ENCODE measurements at places on chromosomes 11 and 22.

DNA sequence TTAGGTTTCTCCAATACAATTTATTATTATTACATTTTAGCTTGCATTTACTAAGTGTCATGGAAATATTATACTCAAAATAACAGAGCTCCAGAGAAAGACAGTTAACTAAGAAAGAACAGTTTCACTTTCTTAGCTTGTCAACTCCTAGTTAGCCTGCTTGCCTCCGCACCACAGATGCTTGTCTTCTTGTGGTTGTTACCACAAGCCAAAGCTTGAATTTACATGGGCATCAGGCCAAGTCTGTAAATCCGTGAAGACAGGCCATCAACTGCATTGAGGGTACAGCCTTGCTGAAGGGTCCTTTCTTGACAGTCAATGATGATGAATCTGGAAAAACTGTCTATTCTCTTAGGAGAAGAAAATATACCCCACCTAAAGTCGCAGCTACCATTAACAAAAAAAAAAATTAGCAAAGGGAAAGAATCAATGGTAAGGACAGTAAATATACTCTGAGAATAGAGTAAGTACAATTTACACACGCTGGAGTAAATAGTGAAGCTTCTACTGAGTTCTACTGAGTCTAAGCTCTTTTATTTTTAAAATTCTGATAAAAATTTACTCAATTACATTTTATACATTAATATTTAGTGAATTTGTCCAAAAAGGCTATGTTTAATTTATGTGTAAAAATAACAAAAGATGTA, 15.6 kb upstream of the DENND5A start:
- DNase-seq: peak; percentile 32

DNA sequence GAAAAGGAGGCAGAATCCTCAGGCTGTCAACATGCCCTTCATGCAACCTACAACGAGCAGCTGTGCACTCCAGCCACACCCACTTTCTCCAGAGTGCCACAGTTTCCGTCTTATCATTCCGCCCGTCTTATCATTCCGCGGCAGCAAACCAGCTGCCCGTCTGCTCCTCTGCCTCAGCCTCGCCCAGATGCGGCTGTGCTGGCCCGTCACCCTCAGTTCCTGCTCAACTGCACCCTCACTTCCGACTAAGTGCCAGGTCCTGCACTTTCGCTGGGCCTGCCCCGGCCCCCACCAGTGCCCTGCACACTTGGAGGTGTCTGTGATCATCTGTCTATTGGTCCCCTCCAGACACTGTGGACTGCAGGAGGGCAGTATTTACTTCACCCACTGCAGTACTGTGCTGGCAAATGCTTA, 43.7 kb downstream of the MICAL3 start:
- DNase-seq: peak; percentile 34

DNA sequence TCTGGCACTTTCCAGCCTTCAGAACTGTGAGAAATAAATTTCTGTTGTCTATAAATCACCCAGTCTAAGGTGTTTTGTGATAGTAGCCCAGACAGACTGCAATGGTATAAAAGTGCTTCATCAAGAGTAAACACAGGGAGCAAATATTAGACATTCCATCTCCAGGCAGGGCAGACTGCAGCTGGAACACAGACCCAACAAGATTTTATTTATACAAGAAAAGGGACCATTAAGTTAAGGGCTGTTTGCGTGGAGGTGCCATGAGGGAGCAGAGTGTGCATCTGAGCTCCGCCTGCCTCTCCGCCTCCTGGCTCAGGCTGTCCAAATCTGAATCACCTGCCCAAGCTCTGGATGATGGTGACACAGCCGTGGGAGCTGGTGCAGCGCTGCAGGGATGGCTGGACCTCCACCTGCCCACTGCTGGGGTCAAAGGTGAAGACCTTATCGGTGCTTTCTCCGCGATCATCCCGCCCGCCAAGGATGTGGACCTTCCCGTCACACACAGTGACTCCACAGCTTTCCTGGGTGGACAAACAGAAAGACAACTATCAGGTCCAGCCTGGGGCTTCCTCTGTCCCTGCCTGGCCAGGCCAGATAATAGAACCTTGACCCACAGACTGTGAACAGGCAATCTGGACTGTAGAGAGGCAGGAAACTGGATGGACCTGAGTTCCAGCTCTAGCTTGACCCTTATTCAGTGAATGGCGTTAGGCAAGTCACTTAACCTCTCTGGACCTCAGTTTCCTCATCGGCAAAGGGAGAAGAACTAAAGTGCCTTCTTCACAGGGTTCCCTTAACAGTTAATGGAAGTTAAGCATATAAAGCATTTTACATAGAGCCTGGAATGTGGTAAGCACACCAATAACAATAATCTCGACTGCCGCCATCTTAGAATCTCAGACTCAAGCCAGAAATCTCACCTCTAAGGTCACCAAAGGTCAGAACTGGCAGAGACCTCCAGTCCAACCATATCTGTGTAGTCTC, 10.5 kb downstream of the KLHL35 start:
- DNase-seq: no peak

DNA sequence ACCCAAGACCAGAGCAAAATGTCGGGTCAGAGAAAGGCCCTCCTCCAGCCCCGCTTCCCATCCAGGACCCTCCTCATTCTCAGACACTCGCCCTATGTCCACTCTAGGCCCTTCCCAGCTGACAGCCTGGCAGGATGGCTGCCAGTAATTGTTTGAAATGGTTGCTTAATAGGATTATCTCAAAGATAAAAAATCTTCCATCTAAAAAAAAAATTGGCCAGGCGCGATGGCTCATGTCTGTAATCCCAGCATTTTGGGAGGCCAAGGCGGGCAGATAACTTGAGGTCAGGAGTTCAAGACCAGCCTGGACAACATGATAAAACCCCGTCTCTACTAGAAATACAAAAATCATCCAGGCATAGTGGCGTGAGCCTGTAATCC, 32.4 kb downstream of the SCGB1A1 start:
- no peak for DNase-seq

GRCh38 chr11:129225190-129225589, 33.1 kb upstream of the ARHGAP32 start:
- DNase-seq: peak; percentile 12

GRCh38 chr11:73996161-73996747, 12.6 kb downstream of the UCP3 start:
- DNase-seq: no peak

DNA sequence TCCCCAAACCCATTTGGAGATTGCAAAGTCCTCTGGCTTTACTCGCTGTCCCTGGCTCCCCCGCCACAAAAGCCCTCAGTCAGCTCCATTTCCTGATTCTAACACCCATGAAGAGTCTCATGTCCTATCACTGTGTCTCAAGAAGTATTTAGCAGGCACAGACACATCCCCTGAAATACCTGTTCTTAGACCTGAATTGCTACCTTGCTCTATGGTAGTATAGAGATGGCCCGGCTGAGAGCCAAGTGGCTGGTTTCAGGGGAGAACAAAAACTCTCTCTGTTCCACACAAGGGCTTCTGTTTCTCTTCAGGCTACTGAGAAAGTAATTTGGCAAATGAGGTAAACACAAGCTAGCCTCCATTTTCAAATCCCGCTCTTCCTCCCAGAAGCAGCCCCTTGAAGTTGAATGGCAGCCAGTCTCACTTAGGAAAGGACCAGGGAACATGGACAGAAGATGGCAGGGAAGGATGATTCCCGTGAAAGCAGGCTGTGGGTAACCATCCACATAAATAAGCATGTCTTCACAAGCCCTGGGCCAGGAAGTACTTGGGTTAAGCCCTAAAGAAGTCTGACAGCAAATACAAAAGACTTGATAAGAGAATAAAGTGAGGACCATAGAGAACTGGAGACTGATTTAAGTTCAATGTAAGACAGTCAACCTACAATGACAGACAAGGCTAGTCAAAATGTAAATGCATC, 137.8 kb downstream of the C11orf58 start:
- no peak for DNase-seq

All from suppressor macrophage treated with lipopolysaccharide for 1 hour (primary cell).